ENCODE measurements at places on chromosomes 3 and 15.

GRCh38 chr3:32422943-32423342 lies 31.3 kb downstream of the CMTM7 start:
- DNase-seq: no peak

- peak; percentile 0 for DNase-seq
These were observed 646 bp downstream of the IQCB1 start for GRCh38 chr3:121834157-121834670.

DNA sequence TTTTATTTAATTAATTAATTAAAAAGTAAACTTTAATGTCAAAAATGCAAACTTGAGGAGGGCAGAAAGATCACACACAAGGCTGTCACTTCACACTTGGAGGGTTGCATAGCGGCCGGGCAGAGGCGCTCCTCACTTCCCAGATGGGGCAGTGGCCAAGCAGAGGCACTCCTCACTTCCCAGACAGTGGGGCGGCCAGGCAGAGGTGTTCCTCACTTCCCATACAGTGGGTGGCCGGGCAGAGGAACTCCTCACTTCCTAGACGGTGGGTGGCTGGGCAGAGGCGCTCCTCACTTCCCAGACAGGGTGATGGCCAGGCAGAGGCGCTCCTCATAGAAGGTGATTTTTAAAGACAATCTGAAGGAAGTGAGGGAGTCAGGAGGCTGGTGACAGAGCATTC lies 277.5 kb downstream of the PDCD6IP start:
- DNase-seq: no peak

- DNase-seq: peak; percentile 96
These were observed 103.0 kb downstream of the SUCNR1 start for GRCh38 chr3:151976211-151977050.

DNA sequence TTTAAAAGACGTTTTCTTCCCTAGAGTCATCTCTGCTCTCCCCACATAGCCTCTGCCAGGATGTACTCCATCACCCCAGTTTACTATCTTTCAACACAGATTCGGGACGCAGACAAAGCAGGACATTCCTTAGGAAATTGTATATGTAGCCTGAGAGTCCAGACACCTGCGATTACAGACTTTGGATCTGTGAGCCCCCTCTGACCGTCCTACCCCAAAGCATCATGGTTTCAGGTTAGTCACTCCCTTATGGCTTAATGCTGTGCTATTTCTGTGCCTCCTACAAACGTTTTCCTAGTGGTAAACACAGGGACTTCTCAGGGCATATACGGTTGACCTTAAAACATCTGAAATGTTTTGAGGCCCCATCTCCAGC lies 234.0 kb upstream of the BHLHE40 start:
- no peak for DNase-seq

- peak; percentile 38 for DNase-seq
These were observed 345.6 kb downstream of the NLGN1 start for GRCh38 chr3:173743111-173743510.

- no peak for DNase-seq
These were observed at the start of gene IL16 for GRCh38 chr15:81196576-81197254. TSS of gene IL16 (plus strand) at chr15:81196879. CDS start at chr15:81225400, 28,521 bp downstream.

- DNase-seq: no peak
These were observed 46.8 kb downstream of the GLB1 start for GRCh38 chr3:33050071-33050653.

DNA sequence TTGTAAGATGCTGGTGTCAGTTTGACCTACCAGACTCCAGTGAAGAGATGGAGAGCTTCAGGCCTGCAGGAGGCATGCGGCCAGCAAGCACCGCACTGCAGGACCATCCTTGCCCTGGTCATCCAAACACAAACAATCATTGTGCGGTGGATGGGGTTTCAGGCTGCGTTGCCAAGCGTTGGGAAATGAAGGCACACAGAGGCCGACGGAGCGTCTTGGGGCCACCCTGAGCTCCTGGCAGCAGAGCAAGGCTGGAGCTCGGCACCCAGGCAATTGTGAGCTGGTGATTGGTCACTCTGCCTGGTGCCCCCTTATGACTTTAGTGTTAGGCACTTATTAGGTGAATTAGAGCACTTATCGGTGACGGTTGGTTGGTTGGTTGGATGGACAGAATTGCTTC lies 222.6 kb upstream of the RGMA start:
- no peak for DNase-seq

- DNase-seq: no peak
These were observed 51.0 kb downstream of the TPRA1 start for GRCh38 chr3:127539366-127540060.

GRCh38 chr3:124701687-124702086 lies 28.6 kb upstream of the UMPS start:
- peak; percentile 91 for DNase-seq

DNA sequence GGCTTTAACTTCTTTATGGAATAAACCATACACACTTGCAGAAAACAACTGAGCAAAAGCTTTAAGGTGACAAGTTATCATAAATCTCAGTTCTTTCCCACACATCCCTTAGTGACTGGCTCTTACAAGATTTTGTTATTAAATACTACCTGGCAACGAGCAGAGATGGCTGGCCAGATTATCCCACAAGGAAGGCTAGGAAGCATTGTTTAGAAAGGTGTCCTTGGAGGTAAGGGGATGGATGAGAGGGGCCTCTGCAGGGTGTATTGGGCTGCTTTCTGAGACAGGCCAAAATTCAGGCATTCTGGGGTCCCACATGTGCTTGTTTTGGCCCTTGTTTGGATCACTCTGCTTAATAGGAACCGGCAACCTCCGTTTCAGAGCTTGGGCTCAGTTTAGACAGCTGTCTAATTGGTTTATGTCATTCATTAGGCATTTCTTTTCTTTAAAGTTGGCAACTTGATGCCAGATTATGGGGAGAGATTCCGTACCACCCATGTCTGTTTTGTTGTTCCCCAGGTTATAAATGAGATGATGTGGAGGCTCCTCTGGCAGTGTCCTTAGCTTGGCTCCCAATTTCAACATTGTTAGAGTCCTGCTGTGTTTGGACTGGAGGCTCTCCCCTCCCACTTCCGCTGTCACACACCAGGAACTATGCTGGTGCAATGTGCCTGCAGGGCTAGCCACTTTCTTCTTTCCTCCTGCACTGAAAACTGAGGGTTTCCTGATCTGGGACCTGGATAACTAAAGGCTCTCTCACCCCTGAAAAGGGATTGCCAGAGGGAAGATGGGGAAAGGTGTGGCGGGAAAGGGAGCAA lies 121.1 kb downstream of the TPRG1 start:
- peak; percentile 45 for DNase-seq

DNA sequence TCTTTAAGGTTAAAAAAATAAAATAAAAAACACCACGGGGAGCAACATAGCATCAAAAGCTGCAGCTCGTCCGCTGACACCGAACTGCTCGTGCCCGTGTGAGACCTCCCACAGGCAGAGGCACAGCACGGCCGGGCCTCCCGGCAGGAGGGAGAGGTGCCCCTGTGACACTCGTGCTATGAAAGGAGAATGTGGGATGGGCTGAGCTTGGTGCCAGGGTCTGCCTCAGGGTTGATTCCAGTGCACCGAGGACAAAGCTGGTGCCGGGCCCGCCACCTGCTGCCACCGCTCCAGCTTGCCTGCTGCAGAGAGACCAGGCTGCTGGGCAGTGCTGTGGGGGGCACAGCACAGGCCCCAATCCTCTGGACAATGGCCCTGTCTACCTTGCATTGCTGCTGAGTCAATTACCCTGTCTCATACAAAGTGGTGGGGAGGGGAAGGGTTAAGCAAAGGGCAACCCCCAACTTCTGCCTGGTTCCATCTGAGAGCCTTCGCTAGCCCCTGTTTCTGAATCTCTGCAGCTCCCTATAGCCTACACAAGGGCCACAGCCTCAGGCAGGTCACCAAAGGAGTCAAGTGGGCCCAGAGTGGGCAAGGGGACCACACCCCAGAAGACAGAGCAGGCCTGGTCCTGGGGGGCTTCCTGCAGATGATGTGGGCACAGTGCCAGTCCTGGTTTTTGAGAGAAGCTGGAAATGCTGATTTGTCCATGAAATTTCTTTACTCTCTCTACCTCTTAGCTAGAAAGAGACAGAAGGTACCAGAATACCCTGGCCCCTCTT lies 74.0 kb upstream of the SNRPA1 start:
- no peak for DNase-seq

GRCh38 chr3:188901671-188902287 lies 270.0 kb upstream of the TPRG1 start:
- peak; percentile 37 for DNase-seq

- DNase-seq: peak; percentile 77
These were observed 82.0 kb upstream of the LRIG1 start for GRCh38 chr3:66582721-66583423.

DNA sequence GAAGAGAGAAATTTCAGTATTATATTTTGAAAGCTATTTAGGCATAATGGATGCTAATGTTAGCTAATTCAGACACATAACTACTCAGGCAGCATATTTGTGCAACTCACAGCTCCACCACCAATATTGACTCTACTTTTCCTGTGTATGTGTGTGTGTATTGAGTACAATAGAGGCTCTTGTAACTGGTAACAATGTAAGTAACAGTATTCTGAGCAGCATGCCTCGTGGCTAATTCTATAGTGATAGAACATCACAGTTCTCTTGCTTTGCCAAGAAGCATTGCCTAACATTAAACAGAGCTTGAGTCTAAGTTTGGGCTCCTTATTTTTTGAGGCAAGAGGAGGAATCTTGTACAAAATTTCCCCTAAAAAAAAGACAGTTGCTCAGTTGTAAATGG lies 98.6 kb upstream of the ARHGEF26 start:
- no peak for DNase-seq

DNA sequence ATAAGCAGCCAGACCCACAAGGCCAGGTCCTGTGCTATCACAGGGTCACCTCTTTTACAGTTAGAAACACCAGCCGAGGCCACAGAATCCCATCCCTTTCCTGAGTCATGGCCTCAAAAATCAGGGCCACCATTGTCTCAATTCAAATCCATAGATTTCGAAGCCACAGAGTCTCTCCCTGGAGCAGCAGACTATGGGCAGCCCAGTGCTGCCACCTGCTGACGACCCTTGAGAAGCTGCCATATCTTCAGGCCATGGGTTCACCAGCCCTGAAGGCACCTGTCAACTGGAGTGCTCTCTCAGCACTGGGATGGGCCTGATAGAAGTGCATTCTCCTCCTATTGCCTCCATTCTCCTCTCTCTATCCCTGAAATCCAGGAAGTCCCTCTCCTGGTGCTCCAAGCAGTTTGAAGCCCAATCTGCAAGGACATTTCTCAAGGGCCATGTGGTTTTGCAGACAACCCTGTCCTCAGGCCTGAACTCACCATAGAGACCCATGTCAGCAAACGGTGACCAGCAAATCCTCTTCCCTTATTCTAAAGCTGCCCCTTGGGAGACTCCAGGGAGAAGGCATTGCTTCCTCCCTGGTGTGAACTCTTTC lies 39.6 kb downstream of the TGM4 start:
- DNase-seq: peak; percentile 76

- peak; percentile 9 for DNase-seq
These were observed 491.8 kb downstream of the MECOM start for GRCh38 chr3:169171739-169172138.

- no peak for DNase-seq
These were observed 53.5 kb upstream of the CCDC54 start for GRCh38 chr3:107323723-107324122.

- DNase-seq: no peak
These were observed 87.3 kb upstream of the IGSF10 start for GRCh38 chr3:151548195-151548594.

DNA sequence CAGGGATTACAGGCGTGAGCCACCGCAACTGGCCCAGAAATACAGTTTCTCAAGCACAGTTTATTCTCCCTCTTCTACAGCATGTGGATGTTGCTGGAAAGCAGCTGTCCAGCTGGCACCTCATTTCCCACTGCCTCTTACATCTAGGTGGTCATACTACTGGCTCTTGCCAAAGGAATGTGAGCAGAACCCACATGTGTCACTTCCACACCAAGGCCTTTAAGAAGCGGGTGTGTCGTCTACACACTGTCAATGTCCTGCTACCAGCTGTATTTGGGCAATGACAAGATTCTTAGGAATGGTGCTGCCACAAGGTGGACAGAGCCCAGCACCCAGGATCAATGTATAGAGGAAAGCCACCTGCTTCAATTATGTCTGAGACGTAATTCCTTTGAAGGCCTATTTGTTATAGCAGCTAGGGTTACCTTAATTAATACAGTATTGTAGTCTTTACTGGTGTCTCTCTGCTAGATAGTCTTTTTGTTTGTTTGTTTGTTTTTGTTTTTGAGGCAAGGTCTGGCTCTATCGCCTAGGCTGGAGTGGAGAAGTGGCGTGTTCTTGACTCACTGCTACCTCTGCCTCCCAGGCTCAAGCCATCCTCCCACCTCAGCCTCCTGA lies 15.1 kb upstream of the RAB7A start:
- DNase-seq: no peak

DNA sequence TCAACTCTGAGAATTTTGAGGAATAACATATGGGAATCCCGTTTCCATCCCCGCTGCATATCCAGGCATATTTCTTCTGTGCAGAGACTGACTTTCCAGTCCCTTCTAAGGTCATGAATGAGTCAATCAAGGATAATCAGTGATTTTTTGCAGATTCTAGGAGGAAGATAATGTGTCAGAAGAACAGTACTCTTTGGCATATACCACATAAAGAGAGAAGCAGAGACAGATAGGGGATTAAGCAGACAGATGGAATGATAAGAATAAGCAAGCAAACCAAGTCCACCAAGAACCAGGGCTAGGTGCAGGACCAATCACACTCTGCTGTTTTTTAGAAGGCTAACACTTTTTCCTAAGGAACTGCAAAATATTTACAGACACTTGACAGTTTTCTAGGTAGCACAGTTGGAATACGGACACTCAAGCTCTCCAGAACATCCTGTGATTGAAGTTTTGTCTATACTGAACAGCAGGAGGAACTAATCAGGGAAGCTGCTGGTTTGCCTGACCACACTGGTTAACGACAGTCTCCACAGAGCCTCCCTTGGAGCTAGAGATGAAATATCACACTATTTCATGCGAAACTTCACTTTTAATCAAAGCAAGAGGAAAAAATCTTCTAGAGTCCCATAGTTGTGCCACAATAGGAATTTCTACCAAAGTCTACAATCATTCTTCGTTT lies 450.0 kb upstream of the KCNMB2 start:
- no peak for DNase-seq

GRCh38 chr15:55530861-55531313 lies 22.9 kb upstream of the DNAAF4 start:
- DNase-seq: no peak

DNA sequence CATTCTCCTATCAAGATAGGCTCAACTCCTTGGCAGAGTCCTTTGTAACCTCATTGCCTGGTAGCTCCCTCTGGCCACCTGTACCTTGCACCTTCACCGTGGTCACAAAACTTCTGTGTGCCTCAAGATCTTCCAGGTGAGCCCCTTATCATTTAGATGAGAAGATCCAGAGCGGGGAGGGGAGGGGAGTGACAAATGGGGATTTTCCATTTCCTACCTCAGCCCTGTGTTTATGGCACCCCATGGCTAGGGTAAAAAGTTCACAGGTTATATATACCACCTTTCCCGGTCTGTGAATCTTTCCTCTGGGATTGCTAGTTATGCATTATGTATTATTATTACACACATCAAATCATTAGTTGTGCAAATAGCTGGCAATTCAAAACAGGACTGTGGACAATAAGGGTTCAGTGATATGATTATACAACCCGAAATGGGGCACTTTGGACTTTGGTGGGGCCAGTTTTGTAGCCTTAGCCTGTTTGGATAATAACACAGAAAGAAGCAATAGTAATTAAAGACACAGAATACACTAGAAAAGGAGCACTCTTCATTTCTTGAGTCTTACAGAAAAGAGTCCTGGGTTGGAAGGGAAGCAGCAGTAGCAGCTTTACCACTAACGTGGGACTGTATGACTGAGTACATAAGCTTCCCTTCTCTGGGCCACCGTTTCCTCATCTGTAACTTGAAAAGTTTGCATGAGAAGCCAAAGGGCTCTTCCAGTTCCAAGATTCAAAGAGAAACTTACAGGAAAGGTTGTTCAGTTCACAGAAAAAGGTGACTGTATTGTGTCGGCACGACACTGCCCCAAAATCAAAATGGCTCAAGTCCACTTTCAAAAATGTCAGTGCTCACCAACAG lies 7.1 kb downstream of the TLE3 start:
- DNase-seq: no peak
